Muscle of back (tissue), 13 donors: ENCODE measurements at places on chromosomes 2 and 18.

- DNase-seq = no peak
These were observed 122.1 kb downstream of the ARL4C start for GRCh38 chr2:234374736-234375135.

- no peak for DNase-seq
These were observed 286.0 kb upstream of the KYNU start for GRCh38 chr2:142591420-142591819.

DNA sequence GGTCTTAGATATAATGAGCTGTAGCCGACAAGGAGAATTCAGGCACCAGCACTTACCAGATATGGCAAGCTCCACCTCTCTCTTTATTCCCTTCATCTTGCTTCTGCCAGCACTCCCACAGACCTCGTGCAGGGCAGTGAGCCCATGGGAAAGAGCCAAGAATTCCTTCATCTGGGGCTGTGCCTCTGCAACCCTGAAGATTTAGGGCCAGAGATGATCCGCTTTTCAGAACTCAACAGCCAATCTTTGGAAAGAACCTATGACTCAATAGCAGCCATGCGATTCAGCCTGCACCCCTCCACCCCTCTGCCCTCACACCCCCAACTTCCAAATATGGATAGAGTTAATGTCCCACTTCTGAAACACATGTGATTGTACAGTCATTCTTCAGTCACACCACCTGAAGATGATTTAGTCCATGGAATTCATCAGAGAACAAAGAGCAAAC lies 533.7 kb upstream of the TNP1 start:
- peak; percentile 60 for DNase-seq

GRCh38 chr2:3608373-3609278 lies 13.7 kb downstream of the COLEC11 start:
- no peak for DNase-seq

GRCh38 chr2:65291216-65292105 lies 63.8 kb downstream of the ACTR2 start:
- DNase-seq = no peak

DNA sequence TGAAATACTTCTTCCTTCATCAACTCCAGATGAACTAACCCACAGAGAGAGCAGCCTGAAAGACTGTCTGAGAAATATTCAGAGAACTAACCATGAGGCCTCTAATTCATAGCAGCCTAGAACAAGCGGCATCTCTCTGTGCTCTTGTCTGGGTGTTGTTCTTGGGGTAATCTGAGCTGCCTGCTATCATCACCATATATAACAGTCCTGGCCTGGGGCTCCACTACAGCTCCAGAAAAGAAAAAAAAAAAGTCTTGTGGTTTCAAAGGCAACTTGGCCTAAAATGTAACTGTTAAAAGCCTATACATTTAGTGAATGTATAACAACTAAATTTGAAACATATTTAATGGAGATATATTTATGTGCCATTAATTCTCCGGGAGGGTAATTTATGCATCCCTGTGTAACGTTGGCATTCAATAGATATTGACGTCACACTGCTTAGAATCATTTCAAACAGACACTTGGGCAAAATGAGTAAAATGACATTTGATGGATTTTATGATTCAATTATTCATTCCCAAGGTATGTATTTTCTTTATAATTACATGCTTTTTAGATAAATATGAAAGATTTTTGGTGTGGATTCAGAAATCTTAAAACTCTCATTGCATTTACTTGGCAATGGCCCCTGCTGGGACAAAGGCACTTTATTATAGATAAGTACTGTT lies 294.3 kb downstream of the HRH4 start:
- DNase-seq = no peak

- DNase-seq = no peak
These were observed 7.0 kb upstream of the SCTR start for GRCh38 chr2:119531292-119531691.

- no peak for DNase-seq
These were observed 73.0 kb downstream of the INPP4A start for GRCh38 chr2:98517636-98518035.

DNA sequence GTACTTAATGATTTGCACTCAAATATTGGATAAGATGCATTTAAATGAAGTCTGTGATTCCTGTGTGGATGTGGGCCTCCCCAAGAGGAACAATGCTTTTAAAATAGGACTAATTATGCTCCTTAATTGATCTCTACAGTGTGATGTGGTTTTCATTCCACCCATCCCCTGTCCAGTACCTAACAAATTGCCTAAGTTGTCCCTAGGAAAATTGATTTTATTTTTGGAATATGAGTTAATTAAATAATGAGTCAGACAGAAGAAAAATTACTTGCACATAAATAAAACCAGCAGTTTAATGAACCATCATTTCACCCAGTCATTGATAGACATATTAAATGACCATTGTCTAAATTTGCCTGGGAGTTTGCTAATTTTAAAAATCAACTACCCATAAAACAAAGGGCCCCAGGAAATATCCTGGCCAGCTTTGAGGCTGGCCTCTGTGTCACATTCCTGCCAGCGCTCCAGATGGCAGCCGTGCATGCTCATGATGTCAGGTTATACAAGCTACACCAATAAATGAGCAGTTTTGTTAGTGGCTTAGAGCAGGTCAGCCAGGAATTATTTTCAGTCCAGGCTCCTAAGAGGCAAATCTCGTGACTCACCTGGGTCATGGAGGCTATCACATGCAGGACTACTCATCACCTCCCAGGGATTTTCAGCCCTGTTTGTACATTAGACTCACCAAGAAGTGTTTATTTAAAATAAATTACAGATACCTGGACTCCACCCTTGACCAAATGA lies 31.9 kb downstream of the ABHD3 start:
- DNase-seq = no peak

- no peak for DNase-seq
These were observed 99.3 kb downstream of the TPO start for GRCh38 chr2:1512321-1513289.

- DNase-seq = no peak
These were observed 927.8 kb upstream of the NRXN1 start for GRCh38 chr2:51959696-51960095.
